ENCODE measurements at places on chromosomes 7 and 10.

- no peak for DNase-seq
These were observed 21.8 kb upstream of the PTPRN2 start for GRCh38 chr7:158609313-158609974.

- no peak for DNase-seq
These were observed 624 bp upstream of the CEP55 start for GRCh38 chr10:93495654-93496321.

DNA sequence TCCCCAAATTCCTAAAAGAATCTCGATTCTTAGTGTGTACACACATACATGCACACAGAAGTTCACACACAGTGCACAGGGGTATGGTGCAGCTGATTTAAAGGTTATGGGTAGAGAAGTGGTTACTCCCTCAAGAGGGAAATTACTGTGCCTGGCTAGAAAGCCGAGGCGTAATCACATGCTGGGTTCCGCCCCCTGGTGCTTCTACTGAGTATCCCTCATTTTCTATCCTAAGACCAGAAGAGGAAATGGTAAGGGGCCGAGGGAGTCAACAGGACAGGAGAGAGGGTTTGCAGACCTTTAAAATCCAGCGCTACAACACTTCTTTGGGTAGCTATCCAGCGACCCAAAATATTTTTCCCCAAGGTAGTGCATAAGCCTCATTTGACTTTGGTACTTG lies 147.3 kb upstream of the TMEM196 start:
- no peak for DNase-seq

DNA sequence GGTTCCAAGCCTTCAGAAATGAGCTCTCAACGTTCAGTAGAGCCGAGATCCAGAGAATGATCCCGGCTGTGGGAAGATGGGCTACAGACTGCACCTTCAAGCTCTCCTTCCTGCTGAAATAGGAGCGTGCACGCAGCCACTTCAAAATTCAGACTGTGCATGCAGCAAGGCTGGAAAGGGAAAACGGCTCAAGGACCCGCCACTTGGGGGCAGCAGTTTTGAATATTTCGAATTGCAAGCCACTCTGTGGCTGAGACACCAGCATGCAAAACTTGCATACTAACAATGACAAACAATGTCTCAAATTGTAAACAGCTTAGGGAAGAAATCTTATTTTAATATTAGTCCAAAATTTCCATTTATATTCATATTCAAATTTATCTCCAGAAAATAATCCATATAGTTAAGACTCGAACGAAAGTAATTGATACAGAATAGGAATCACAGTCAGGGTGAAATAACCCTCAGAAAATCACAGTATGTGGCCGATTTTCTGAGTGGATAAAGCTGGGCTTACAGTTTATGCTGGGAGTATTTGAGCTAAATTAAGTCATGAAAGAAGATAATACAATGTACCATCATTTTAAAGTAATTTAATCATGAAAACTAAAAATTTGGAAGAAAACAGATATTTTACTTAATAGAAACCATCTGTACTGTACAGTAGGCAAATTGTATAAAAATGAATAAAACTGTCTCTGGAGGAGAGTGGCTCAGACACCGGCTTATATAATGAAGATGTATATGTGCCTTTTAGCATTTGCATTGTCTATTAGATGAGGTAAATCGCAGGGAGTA lies 137.9 kb upstream of the MKI67 start:
- peak; percentile 3 for DNase-seq

GRCh38 chr10:124523901-124524300 lies 62.3 kb downstream of the LHPP start:
- no peak for DNase-seq

GRCh38 chr7:130092598-130092997 lies 22.3 kb downstream of the KLHDC10 start:
- no peak for DNase-seq

- no peak for DNase-seq
These were observed 123.3 kb downstream of the CDH23 start for GRCh38 chr10:71520042-71520441.

GRCh38 chr10:131736321-131736980 lies 164.4 kb upstream of the PPP2R2D start:
- no peak for DNase-seq

DNA sequence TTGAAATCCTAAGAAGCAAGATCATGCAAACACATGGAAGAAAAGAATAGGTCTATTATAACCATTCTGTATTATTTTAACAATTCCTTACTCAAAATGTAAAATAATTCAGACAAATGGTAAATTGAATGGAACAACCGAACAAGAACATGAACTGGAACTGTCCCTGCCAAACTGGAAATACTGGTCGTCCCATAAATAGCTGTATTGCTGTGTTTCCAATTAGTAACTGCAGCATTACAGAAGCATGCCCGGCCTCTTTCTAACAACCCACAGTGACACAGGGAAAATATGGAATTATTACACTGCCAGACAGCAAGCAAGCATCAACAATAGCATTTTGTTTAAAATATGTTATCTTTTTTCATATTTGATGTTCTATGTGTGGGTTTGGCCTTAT lies 1138.5 kb upstream of the PHF14 start:
- no peak for DNase-seq

GRCh38 chr10:95331596-95332130 lies 40.9 kb upstream of the PDLIM1 start:
- DNase-seq: no peak

DNA sequence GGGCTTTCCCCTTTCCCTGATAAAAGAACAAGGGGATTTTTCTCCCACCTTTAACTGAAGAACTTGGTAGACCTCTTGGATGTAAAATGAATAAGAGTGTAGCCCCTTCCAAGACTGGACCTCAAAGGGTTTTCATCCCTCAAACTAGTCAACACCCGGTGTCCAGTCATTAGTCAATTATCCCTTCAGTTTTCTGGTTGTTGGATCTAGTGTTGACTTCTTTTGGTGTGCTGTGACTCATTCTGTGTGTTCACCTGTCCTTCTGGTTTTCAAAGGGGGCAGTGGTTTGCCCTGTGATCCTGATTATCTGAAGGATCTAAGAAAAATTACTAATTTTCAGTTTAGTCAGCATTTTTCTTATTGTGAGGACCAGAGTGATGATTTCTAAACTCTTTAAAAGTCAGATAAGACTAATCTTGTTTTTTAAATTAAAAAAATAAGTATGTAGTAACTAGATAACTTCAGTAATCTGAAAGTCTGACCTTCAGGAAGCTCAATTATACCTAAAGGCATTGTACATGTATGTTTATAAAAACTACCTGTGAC lies 583.5 kb downstream of the CNTNAP2 start:
- no peak for DNase-seq

GRCh38 chr10:131983780-131984179 lies 2.1 kb upstream of the BNIP3 start:
- DNase-seq: no peak

DNA sequence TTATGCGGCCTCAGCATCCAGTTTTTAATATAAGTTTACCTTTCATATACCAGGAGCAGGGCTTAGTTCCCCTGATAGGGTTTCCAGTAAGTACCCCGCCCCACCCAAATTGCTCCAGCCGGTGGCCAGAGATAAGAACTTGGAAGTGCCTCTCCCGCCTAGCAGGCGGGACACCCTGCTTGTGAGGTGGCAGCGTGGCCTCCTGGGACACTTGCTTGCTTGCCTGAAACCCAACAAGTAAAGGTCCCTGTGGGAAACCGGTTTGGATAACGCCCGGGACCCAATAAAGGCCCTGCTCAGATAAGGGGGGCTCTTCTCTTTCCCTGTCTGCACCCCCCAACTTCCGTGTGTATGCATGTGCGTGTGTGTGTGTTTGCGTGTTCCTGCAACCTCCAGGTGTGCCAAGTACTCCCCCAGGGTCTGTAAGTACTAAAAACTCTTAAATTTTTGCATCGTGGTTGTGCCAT lies 154.3 kb downstream of the ARHGAP21 start:
- DNase-seq: no peak

- DNase-seq: no peak
These were observed 90.9 kb upstream of the TNRC18 start for GRCh38 chr7:5514440-5515035.

- no peak for DNase-seq
These were observed 7.9 kb upstream of the CRTAC1 start for GRCh38 chr10:98038288-98038687.

- no peak for DNase-seq
These were observed 79.5 kb downstream of the DIP2C start for GRCh38 chr10:609868-610545.

GRCh38 chr10:87079106-87079836 lies 15.4 kb downstream of the GLUD1 start:
- DNase-seq: no peak
